ENCODE measurements at places on chromosomes 16 and 17.

GRCh38 chr16:21156767-21157467 is 1.6 kb upstream of the LDAF1 start:
- DNase-seq: peak; percentile 17

- no peak for DNase-seq
Observed at GRCh38 chr16:27906883-27907282, 156.6 kb downstream of the GSG1L start.

DNA sequence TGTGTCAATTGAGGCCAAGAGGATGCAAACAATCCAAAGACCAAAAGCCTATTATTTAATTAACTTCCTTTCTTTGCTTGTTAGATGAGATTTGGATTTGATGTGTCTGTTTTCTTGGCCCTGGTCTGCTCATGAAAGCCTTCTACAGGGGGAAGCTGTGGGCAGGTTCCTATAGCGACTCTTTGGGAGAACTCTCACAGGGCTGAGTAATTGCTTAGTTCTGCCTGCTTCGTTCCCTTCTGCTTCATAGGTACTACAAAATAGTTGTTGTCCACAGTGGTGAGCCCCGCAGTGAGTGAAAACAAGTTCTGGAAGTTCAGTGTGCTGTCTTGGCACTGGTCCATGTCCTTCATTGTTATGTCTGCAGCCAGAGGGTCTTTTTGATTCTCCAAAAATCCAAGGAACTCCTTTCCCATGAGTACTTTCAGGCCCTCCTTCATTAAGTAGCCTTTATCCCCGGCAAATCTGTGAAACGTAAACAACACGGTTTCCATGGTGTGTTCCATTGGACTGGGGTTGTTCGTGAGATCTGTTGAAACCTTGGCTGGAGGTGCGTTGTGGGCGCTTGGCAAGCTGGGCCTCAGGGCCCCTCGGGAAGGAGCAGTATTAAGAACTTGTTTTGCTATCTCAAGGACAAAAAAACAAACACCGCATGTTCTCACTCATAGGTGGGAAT is 30.0 kb upstream of the ANKRD40CL start:
- no peak for DNase-seq

DNA sequence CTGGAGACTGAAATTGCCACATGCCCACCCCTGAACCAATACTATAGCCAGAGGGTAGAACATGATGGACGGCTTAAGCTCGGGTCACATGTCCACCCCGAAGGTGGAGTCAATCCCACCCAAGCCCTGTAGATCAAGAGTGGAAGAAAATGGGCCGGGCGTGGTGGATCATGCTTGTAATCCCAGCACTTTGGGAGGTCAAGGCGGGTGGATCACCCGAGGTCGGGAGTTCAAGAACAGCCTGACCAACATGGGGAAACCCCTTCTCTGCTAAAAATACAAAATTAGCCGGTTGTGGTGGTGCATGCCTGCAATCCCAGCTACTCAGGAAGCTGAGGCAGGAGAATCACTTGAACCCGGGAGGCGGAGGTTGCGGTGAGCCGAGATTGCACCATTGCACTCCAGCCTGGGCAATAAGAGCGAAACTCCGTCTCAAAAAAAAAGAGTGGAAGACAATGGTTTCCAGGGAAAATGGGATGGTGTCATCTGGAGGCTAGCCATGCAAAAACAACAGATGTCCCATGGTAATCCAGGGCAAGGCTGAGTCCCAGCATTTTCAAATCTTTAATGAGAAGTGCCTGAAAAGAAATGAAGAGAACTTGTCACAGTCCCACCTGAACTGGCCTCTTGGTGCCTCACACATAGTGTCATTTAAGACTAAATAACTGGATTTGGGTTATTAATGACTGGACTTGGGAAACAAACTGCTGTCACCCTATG is 30.1 kb downstream of the CD300LF start:
- DNase-seq: no peak

DNA sequence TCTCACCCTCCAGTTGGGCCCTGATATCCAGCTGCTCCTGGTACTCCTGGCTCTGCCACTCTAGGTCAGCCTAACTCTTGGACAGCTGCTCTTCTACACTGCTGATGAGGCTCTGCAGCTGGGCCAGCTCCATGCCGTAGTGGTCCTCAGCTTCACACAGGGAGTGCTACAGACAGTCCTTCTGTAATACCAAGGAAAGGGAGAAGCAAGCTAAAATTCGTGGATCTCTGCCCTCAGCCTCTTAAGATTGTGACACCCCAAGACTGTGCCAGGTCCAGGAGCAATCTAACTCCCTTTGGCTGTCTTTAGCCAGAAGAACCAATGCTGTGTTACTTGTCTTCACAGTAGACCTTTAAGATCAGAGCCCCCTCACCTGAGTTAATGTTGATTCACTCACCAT is 7.7 kb upstream of the KRT38 start:
- no peak for DNase-seq

DNA sequence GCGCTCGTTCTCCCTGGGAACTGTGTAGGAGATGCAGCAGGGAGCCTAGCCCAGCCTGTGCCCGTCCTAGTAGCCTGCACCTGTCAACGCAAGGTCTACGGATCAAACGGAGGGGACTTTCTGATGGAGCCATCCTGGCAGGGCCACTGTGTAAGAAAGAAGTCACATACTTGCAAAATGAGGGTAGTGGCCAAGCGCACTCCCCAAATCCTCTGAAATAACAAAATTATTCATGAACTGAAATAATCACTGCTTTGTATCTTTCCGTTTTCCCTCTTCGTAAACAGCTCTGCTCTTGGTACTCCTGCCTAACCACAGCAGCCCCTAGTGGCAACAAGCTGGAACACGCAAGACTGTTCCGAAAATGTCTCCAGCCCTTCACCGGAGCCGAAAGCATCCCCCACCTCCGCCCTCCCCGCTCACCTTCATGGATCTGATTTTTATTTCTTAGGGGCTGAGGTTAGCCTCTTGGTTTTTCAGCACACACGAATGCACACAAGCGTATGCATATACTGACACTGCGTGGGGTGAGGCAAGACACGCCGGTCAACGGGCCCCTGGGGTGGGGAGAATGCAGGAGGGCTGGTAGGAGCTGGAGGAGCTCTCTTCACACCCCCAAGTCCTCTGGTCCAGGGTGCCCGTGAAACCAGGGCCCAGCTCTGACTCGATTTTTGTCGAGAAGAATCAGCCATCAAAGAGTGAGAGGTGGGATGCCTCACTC is 100.8 kb downstream of the ABCC12 start:
- peak; percentile 17 for DNase-seq

- DNase-seq: peak; percentile 95
Observed at GRCh38 chr17:64020056-64020766, at the start of gene ICAM2. ICAM2 (minus strand) TSS chr17:64020633; CDS start chr17:64006691, 13,942 bp downstream.

GRCh38 chr17:63222655-63223054 is 223.5 kb downstream of the CYB561 start:
- DNase-seq: no peak

- DNase-seq: no peak
Observed at GRCh38 chr16:87365021-87365713, 18.4 kb downstream of the FBXO31 start.

- peak; percentile 47 for DNase-seq
Observed at GRCh38 chr17:39794249-39794970, 56.7 kb downstream of the GRB7 start.

DNA sequence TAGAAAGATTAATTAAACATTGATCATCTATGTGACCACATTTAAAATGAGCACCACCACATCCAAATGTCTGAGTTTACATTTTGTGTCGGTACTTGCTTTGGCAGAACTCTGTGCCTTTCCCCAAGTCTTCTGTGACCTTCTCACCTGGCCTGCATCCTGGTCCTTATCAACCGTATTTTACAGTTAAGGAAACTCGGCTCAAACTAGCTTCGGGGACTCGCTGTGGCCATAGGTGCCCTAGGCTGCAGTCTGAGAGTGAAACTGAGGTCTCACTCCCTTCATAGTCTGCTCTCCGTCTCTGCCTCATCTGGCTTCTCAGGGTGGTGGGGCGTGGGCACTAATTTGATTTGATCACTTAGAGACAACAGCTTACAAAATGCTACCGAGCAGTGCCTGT is 555.5 kb downstream of the WWOX start:
- DNase-seq: no peak

DNA sequence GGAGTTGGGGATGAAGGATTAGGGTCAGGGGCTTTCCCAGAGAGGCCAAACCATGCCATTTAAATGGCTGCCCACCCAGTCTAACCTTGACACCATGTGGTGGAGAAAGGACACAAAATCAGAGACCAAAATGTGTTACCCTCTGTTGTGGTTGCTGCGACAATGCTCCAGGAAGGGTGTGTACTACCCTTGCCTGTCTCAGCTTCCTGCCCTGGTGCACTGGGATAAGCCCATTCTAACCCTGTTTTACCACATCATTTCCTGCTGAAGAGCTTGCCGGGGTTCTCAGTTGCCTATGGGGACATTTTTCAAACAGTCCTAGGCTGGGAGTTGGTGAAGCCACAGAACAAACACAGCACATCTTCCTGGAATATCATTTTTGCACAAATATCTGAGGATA is 4.9 kb downstream of the OR4D1 start:
- DNase-seq: peak; percentile 86

GRCh38 chr17:77754956-77755355 is 203.5 kb upstream of the TNRC6C start:
- no peak for DNase-seq

- no peak for DNase-seq
Observed at GRCh38 chr17:17130077-17130844, 75.9 kb downstream of the PLD6 start.

DNA sequence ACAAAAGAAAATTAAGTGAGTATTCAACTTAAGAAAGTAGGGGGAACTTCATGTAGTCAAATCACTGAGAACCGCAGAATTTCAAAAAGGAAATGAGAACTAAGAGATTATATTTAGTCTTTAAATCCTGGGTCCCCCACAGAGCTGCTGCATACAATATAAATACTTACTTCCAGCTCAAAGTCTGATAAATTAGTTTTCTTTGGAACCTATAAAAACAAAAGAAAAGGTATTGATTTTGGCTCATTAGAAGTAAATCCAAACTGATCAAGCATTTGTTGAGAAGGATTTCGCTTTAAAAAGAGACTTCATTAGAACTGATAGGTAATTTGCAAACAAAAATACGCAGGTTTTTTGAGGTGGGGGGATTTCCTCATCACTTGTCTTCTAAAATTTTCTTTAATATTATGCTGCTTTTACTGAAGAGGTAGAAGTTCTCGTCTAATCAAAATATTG is 21.9 kb downstream of the PARN start:
- DNase-seq: no peak

GRCh38 chr16:85851034-85851785 is 47.8 kb upstream of the IRF8 start:
- DNase-seq: no peak

- DNase-seq: no peak
Observed at GRCh38 chr17:19238167-19238505, 970 bp downstream of the EPN2 start.

- peak; percentile 50 for DNase-seq
Observed at GRCh38 chr17:39781031-39781860, 43.5 kb downstream of the GRB7 start.

- no peak for DNase-seq
Observed at GRCh38 chr16:78903237-78903636, 697.3 kb downstream of the MAF start.

GRCh38 chr16:22346483-22346882 is 27.9 kb downstream of the CDR2 start:
- DNase-seq: no peak

DNA sequence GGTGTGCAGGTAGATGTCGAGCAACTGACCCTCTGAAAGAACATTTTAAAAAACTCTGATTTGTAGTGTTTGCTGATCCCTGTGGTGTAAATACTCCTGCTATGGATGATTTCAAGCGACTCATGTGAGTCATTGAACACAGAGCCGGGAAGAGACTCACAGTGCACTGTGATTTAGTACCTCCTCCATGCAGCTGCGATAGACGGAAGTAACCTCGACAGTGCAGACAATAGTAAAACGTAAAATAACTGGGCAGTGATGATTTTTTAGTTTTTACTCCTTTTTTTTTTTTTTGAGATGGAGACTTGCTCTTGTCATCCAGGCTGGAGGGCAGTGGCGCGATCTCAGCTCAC is 8.7 kb downstream of the TBX21 start:
- DNase-seq: no peak

GRCh38 chr16:76487411-76488064 is 210.3 kb downstream of the CNTNAP4 start:
- DNase-seq: no peak

DNA sequence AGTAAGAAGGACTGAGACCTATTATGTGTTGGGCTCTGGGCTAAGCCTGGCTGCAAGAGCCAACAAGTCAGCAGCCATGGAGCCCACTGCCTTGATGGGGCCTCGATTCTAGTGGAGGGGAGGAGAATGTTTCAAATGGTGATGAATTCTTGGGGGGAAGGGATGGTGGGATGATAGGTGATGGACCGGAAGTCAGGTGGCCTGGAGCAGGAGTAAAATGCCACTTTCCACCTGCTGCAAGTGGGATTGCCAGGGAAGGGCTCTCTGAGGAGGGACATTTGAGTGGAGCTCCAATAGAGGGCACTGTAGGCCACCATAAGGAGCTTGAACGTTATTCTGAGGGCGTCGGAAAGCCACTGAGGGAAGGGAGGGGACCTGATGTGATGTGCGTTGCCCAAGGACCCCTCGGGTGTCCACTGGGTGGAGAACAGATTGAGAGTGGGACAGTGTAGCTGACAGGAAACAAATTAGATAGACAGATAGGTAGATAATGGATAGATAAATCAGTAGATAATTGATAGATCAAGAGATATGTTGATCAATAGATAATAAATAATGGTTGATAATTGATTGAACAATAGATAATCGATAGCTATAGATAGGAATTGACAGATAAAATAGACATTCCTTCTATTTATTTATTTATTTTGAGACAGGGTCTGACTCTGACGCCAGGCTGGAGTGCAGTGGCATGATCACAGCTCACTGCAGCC is 18.2 kb upstream of the NXPH3 start:
- peak; percentile 41 for DNase-seq

GRCh38 chr16:2038382-2039231 is 9.0 kb downstream of the NTHL1 start:
- no peak for DNase-seq

DNA sequence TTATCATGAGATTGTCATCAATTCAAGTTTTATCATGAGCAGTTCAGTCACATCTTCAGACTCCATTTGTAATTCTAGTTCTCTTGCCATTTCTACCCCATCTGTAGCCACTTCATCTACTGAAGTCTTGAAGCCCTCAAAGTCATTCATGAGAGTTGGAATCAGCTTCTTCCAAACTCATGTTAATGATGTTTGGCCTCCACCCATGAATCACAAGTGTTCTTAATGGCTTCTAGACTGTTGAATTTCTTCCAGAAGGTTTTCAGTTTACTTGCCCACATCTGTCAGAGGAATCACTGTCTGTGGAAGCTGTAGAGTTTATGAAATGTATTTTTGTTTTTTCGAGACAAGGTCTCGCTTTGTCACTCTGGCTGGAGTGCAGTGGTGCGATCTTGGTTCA is 16.0 kb downstream of the NSRP1 start:
- DNase-seq: no peak

DNA sequence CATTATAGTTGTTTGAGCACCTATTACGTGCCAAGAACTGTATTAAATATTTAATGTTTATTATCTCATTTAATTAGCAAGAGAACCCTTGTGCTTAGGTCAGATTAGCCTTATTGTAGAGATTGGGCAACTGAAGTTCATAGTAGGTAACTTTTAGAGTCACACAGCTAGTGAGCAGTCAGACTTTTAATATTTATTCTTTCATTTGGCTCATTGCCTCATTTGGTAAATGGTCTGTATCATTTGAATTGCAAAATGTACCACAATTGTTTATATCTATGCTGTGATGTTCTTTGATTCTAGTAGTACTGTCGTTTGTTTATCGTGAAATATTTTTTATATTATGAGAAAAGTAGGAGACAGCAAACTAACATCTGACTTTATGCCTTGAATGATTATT is 7.6 kb downstream of the CLTC start:
- DNase-seq: no peak
